ENCODE measurements at places on chromosomes 1 and 21.

GRCh38 chr1:211695135-211695816 is 19.9 kb upstream of the NEK2 start:
- no peak for DNase-seq

DNA sequence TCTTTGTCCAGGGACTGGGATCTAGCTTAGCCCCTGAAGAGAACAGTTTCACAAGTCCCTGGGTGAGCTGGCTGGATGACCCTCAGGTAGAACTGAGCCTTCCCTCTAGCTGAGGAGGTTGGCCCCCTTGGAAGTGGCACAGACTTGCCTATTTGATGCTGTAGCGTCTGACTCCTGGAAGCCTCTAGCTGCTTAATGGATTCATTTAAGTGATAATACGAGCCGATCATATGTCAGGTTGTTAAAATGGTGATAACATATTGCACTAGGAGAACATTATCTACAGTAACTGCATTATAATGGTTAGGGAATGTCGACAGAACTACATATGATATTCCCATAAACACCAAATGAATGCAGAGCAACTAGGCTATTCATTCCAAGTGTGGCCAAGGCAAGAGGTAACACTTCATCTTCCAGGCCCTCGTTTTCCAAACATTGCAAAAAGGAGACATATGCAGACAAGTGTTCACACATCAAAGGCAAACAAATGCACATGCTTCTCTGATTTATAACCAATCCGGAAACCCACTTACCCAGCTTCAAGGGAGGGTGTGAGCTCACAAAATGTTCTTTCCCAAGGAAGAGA is 340.1 kb upstream of the PLXNA2 start:
- no peak for DNase-seq

DNA sequence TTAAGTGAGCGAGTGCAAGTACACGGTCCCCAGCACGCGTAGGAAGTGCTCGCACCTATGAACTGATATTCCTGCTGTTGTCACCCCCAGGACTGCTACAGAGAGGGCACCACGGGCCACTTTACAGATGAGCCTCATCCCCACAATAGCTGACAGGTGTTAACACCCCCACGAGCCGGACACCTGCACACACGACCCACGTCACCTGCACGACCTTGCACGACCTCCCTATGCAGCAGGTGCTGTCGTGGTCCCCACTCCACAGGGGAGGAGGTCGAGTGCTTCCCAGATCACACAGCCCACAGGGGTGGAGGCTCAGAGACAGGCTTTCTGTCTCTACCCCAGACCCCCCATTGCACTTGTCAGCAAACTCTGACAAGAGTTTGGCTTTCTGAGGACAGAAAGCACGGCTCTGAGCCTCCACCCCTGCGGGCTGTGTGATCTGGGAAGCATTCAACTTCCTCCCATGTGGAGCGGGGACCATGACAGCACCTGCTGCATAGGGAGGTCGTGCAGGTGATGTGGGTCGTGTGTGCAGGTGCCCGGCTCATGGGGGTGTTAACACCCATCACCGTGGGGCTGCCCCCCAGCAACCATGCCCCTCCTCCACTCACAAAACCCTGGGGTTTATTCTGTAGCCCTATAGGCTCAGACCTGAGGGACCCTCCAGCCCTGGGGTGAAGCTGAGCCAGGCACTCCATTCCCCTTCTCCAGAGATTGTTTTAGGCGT is 80.8 kb downstream of the MATN1 start:
- no peak for DNase-seq

DNA sequence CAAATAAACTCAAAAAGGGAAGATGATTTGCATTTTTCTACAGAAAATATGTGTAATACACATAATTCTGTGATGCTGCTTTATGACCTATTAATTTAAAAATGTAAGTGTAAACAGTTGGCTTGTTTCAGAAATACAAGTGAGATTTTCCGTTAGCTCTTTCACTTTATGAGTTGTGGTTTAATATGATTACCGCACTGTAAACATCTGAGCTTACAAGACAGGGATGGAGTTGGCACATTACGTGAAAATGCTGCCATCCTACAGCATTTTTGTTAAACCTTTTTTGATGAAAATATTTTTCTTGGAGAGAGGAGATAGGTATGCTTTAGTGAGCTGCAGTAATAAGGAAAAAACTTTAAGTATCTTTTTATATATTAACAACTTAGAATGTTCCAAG is 426.8 kb upstream of the ADAMTS5 start:
- no peak for DNase-seq

DNA sequence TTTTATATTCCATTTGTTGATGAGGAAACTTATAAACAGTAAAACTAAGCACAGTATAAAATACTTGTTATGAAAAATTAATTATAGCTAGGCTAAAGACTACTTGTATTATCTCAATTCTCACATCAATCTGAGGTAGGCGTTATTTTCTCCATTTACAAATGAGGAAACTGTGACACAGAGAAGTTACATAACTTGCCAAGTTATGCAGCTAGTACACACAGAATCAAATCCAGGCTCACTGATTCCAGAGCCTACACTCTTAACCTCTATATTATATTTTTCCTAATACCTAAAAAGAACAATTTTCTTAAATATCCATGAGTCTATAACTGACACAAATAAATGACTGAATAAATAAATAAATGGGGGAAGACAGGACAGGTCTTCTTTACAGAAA is 11.2 kb upstream of the VPS45 start:
- DNase-seq, result no peak

- no peak for DNase-seq
Measured at GRCh38 chr1:3030663-3031381, 9.6 kb downstream of the ACTRT2 start.

GRCh38 chr1:201307231-201307630 is 23.9 kb downstream of the PKP1 start:
- DNase-seq, result no peak

DNA sequence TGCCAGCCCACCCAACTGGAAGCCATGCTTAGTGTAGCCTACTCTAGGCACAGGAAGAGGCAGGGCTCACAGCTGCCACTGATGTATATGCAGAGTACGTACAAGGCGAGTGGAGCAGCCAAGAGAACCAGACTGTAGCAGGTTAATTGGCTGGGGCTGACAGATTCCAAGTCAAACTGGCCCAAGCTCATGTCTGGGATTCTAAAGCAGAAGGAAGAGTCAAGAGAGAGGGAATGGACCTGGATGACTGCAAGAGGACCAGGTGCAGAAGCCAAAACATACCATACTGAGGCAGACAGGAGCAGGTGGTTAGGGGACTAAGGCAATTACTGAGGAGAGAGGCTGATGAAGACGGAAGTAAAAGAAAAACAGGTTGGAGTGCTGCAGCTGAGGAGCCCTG is 51.3 kb upstream of the LRRN2 start:
- no peak for DNase-seq

- DNase-seq, result no peak
Measured at GRCh38 chr1:197622371-197622770, 152.9 kb downstream of the DENND1B start.

DNA sequence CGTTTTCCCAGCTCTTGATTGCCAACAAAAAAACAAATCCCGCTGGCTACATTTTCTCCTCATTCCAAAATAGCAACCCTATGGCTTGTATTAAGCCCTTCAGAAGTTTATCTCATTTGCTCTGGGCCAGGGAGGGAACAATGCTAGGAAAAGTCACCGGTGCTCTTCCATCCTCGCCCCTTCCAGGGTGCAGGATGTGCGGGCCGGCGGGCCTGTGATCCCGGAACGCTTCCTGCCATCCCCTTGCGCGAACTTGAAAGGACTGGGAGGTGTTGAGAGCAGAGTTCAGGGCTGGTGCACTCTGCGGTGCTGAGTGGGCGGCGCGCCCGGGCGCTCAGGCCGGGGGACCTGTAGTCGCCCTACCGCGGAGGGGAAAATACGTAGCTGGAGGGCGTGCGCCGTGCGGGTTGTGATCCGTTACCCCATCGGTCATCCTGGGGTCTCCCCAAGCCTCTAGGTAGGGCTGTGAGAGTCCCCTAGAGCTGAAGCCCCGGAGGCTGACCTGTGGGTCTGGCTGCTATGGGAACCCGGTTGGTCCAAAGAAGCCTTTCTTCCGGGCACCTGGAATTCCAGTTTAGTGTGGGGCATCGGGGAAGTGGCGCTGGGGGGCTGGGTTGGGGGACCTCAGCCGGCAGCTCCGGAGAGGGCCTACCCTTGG is 13.1 kb downstream of the NR5A2 start:
- peak; percentile 29 for DNase-seq

DNA sequence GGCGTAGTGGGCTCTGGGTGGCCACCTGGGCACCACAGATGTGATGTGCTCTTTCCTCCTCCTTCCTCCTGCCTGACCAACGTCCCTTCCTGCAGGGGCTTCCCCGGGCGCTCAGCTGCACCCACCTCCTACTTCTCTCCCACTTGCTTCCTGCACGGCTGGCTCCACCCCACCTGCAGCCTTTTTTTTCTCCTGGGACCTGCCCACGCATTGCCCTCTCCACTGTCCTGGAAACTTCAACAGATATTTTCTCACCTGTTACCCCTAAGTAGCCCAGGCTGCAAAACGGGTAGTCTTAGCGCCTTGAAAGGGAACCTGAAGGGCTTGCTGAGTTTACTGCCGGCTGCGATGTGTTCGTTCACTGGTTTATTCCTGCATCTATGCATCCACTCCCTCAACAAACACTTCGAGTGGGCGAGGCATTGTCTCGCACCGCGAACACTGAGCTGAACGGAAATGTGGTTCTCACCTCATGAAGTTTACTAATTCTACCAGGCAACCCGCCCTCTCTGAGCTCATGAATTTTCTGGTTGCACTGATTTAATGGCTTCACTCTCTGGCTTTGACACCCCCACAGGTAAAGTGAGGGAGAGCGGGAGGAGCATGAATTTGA is 23.6 kb downstream of the ZBTB18 start:
- DNase-seq, result peak; percentile 53

DNA sequence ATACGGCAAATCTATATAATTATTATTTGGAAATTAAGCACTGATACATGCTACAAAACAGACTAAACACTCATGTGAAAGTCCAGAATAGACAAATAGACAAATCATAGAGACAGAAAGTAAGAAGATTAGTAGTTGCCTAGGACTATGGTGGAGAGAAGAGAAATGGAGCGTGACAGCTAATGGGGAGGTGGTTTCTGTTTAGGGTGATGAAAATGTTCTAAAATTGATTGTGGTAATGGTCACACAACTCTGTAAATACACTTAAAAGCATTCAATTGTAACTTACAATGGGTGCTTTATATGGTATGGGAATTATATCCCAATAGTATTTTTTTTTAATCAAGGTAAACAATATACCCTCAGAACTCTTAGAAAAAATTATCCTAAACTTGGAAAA is 20.4 kb upstream of the ITLN2 start:
- no peak for DNase-seq

DNA sequence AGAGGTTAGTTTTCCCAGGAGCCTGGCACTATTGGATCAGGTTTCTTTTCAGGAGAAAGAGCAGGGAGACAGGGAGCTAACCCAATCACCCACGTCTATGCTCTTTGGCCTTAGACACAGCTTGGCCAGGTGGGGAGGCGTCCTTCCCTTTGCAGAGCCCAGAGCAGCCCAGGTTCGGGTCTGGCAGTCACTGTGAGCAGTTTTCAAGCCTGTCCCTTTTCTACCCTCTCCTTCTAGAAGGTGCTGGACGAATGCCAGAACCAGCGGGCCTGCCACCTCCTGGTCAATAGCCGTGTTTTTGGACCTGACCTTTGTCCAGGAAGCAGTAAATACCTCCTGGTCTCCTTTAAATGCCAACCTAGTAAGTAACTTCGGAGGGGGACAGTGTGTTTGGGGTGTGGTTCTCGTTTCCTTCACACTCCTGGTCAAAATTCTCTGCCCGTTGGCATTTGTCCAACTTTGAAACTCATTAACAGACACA is 44.9 kb downstream of the EVA1C start:
- no peak for DNase-seq

GRCh38 chr1:172642970-172643369 is 15.9 kb upstream of the FASLG start:
- no peak for DNase-seq

GRCh38 chr1:56432166-56432971 is 147.0 kb downstream of the PLPP3 start:
- no peak for DNase-seq

GRCh38 chr1:225519166-225519863 is 91.5 kb upstream of the LBR start:
- DNase-seq, result no peak

DNA sequence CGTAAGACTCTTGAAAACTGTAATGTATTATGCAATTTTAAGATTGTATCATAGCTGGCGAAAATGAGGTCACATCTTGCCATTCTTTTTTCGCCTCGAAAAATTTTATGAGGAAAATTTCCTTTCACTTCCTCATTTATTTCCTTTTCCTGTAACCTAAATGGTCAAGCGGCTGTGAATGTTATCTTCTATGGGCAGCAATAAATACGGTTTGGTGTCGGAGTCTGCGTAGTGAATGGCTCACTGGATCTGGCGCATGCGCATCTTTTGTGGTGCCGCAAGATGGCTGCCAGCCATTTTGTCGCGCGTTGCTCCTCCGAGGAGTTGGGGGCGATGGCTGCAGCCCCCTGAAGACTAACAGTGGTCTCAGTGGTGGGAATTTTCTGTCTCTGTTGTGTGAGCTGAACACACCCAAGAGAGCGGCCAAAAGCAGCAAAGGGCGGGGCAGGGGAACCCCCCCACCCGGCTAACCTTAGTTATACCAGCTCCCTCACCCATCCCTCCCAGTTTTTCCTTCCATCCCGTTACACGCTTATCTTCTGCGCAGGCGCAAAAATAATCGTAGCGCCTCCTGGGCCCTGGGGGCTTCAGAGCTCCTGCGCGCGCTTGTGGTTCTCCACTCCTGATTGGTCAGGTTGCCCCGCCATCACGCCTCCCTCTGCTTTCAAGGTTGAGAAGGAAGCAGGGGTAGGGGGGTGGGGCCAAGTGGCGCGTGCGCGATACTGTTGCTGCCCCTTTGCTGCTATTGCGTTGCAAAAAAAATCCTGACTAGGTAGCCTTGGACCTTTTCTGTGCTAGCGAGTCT is at the start of gene RPRD2:
Gene RPRD2, plus strand, starts transcription at position 722 of the 805 bp plus-strand sequence. CDS start 568 bp downstream, outside the sequence.
- DNase-seq, result peak; percentile 99

- no peak for DNase-seq
Measured at GRCh38 chr1:117092594-117092993, 29.0 kb downstream of the TRIM45 start.

DNA sequence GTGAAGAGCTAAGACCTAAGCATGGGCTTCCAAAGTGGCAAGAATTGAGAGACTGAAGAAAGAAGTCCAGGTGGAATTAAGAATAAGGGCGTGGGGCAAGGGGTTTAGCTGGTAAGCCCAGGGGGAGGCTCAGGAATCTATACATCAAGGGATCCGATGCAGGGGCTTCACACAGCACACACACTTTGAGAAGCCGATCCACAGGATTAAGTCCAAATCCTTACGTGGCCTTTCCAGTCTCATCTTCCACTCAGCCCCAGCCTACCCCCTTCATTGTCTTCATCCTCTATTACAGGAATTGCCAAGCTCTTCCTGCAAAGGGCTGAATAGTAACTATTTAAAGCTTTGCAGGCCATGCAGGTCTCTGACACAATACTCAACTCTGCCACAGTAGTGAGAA is 101.3 kb downstream of the TGFBR3 start:
- DNase-seq, result no peak

Data from stimulated activated CD8-positive, alpha-beta memory T cell treated with anti-CD3 and anti-CD28 coated beads, Interleukin-4, amount 100 ng/mL, for 48 hours (primary cell).